Fibroblast of skin of left biceps (primary cell): ENCODE measurements at places on chromosomes 1 and 21.

DNA sequence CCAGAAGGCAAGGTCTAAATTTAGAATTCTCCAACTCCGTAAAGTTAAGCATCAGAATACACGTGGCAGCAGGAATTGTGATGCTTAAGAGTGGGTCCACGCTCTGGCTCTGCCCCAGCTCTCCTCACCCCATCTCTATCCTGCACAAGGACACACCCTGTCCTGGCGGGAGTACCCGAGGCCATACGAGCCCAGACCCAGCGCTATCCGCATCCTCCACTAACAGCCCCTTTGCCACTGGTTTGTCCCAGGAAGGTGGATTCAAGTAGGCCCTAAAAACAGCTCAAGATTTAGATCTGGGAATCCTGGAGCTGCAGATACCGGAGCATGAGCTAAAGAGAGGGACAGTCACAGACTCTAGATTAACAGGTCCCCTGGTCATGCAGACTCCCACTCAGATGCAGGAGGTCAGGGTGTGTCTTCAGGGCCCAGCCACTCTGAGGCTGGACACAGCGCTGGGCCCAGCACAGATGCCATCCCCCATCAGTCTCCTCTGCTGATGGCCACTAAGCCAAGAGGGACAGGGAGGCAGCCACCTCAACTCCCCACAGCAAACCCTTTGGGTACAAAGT is 393.3 kb downstream of the NPHP4 start:
- no peak for DNase-seq

DNA sequence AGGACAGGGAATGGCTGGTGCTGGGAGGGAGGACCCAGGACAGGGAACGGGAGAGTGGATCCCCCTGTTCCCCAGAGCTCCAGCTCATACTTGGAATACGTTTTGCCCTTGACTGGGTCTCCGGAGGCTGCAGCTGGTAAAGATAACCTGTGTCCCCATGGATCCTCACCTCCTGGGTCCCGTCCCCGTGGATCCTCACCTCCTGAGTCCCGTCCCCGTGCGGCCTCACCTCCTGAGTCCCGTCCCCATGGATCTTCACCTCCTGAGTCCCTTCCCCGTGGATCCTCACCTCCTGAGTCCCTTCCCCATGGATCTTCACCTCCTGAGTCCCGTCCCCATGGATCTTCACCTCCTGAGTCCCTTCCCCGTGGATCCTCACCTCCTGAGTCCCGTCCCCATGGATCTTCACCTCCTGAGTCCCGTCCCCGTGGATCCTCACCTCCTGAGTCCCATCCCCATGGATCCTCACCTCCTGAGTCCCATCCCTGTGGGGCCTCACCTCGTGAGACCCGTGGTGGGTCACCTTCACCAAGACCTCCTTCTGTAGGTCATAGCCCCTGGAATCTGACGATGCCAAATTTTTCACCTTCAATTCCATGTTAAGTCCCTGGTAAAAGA is 61.4 kb downstream of the SCCPDH start:
- no peak for DNase-seq

- no peak for DNase-seq
Observed at GRCh38 chr1:11473491-11474034, 5.4 kb upstream of the DISP3 start.

DNA sequence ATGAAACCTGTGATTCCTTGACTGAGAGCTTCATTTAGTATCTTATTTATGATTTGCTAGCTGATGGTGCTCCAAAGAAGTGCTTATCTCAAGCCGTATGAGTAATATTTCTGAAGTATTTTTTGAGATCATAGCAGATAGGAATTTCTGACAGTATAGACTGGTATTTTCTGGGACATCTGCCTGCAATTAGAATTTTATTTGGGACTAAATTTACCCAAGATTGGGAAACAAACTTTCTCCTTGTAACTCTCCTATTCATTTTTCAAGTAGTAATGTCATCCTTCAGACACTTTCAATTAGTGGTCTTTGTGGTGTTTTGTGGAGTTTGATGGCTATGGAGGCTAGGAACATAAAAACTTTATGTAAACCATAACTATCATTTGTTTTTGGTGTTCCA is 597.2 kb upstream of the ZP4 start:
- peak; percentile 62 for DNase-seq

DNA sequence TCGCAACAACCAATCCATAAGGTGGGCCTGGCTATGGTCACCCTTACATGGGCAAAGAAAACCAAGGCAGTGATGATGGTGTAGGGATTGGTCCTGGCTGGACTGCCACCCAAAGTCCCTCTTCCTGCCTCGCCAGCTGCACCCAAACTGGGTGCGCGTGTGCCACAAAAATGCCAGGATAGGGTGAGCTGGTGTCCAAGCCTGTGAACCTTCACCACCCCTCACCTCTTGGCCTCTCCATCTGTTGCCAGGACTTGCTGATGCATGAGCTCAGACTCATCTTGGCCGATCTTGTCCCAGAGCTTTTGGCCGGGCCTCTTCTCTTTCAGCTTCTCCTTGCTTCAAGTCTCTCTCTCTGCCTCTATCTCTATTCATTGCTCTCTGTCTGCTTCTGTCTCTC is 41.8 kb downstream of the FOXD2 start:
- no peak for DNase-seq
